Stimulated activated CD8-positive, alpha-beta memory T cell treated with anti-CD3 and anti-CD28 coated beads, Interleukin-4, amount 100 ng/mL, for 1 hour (primary cell): ENCODE measurements at places on chromosomes 7 and 10.

DNA sequence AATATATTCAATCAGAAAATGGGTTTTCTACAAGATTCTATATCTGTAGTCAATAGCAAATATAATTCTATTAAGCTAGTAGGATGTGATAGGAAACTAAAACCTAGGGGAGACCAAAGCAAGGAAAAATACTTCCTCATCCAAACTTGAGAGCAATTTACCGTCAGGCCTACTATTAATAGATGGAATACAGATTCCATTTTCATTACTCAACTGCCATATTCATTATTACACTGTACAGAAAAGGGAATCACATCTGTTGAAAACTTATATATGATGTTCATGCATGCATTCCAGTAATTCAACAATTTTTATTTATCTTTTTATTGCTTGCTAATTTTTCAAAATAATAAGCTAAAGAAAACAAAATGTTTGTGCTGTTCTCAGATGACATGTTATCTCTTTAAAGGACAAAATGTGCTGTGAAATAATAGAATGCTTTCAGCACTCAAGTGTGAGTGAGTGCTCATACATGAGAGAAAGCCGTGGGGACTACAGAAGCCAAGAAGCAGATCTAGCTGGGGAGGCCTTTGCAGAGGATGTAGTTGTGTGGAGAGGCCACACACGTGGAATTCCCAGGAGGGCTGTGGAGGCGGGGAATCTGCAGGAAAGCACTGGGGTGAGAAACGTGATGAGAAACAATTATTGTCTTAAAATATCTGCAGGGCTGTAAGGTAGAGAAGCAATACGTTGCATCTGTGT, 110.0 kb downstream of the EGFR start:
- no peak for DNase-seq

DNA sequence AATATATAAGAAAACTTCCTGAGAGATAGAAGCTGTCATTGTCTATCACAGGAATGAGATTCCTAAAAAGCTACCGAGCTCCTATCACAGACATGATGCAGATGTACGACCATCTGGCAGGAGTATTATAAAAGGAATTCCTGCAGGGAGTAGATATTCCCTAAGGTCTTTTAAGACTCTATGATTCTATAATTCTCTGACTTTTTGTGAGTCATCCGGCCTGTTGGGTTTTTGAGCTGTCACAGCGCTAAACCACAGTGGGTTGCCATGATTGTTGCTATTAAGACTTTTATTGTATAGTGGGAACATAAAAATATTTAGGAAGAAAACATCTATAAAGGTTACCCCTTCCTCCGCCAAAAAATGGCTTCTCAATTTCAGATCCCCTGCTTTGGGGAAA, 223.4 kb downstream of the BMPER start:
- DNase-seq, result no peak

DNA sequence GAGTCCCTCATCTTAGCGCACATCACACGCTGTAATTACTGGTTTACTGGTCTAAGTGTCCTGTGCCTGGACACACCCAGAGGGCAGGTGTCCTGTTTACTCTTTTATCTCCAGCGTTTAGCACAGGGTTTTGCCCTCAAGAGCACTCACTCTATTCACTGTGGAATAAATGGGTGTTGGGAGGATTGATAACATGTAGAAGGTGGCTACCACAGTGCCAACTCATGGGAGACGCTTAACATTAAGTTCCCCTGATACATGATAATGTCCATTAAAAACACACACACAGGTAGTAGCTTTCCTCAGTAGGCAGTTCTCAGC, 96.1 kb upstream of the EFCAB10 start:
- no peak for DNase-seq

DNA sequence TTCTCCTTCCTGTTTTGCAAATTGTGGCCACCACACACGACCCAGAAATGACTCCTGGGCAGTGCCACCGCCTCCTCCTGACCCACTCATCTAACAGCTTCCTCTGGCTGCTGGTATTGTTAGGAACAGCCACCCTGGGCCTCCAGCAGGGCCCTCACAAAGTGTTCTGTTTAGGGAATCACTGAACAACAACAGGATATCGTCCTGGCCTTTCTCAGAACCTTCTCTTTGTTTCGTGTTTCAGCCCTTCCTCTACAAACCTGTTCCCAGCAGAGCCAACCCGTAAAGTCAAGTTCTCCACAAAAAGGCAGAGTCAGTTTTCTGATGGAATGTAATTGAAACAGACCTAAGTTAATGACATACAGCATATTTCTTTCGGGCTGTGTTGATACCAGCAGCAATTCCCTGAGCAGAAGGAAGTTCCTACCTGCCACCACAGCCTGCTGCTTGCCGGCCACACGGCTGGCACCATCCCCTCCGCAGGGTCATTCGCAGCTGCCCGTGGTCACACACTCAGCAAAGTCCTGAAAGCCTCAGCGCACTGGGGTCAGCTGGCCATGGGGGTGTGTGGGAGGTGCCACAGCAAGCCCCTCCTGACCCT, 91.7 kb upstream of the PITRM1 start:
- DNase-seq, result no peak

- no peak for DNase-seq
Measured at GRCh38 chr10:112539340-112539739, 92.3 kb downstream of the VTI1A start.

GRCh38 chr7:44064791-44065430, 456 bp downstream of the PGAM2 start:
- DNase-seq, result no peak

GRCh38 chr7:90816511-90817142, 220.5 kb downstream of the CDK14 start:
- no peak for DNase-seq

DNA sequence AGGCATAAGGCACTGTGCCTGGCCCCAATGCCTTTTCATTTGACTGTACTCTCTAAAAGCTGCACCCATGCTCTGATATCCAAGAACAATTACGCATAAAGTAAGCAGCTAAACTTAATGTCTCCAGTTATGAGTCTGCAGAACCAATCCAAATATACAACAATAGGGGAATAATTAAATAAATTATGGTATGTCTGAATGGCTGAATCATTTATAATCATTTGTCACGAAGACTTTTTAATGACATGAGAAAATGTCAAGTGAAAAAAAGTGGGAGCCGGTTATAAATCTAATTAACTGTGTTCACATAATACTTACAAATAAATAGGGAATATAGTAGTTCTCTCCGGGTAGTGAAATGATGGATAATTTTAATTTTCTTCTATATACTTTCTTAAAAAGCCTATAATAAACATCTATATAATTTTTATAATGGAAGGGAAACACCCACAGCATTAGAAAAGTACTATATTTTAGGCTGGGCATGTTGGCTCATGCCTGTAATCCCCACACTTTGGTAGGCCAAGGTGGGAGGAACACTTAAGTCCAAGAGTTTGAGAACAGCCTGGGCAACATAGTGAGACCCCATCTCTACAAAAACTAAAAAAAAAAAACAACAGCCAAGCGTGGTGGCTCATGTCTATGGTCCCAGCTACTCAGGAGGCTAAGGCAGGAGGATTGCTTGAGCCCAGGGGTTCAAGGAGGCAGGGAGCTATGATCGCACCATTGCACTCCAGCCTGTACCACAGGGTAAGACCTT, 14.2 kb downstream of the SLC37A3 start:
- no peak for DNase-seq

GRCh38 chr7:30142710-30143109, 7.9 kb downstream of the MTURN start:
- no peak for DNase-seq

DNA sequence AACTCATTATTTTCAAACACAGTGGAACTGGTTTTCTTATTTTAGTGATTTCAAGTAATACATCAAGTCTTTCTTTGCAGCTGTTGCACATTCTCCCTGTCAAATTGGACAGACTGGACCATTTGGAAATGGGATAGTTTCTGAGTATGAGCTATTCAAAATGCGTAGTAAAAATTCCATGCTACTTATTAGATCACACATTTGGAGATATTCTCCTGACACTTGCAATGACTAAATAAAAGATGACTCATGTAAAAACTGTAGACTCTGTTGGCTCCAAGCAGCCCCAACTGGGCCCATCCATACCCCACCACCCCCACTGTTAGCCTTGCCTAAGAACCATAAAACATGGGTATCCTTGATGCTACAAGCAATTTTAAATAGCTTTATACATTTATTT, 25.9 kb upstream of the BICC1 start:
- no peak for DNase-seq

GRCh38 chr10:112071596-112072133, 111.9 kb downstream of the GPAM start:
- DNase-seq, result no peak

- no peak for DNase-seq
Measured at GRCh38 chr10:130215931-130216231, 79.7 kb downstream of the GLRX3 start.

GRCh38 chr7:74453322-74454011, at the start of gene GTF2IRD1:
Gene GTF2IRD1, plus strand, starts transcription at chr7:74453906. Its CDS starts 54,175 bp downstream, at chr7:74508081.
- no peak for DNase-seq

- DNase-seq, result no peak
Measured at GRCh38 chr7:94087664-94088352, 83.7 kb upstream of the BET1 start.

DNA sequence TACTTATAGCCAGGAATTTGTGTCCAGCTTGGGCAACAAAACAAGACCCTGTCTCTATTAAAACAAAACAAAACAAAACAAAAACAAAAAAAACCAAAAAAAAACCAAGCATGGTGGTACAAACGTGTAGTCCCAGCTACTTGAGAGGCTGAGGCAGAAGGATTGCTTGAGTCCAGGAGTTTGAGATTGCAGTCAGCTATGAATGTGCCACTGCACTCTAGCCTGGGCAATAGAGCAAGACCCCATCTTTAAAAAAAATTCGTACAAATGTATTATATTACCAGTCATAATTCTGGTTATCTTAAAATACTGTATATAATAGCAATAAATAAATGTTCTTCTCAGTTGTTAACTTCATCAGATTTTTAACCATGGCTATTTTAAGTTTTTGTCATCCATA, 2.3 kb upstream of the BBS9 start:
- DNase-seq, result no peak

GRCh38 chr10:36092116-36092515, 450.0 kb upstream of the FZD8 start:
- no peak for DNase-seq

- no peak for DNase-seq
Measured at GRCh38 chr7:156919132-156919713, 26.2 kb upstream of the LMBR1 start.

DNA sequence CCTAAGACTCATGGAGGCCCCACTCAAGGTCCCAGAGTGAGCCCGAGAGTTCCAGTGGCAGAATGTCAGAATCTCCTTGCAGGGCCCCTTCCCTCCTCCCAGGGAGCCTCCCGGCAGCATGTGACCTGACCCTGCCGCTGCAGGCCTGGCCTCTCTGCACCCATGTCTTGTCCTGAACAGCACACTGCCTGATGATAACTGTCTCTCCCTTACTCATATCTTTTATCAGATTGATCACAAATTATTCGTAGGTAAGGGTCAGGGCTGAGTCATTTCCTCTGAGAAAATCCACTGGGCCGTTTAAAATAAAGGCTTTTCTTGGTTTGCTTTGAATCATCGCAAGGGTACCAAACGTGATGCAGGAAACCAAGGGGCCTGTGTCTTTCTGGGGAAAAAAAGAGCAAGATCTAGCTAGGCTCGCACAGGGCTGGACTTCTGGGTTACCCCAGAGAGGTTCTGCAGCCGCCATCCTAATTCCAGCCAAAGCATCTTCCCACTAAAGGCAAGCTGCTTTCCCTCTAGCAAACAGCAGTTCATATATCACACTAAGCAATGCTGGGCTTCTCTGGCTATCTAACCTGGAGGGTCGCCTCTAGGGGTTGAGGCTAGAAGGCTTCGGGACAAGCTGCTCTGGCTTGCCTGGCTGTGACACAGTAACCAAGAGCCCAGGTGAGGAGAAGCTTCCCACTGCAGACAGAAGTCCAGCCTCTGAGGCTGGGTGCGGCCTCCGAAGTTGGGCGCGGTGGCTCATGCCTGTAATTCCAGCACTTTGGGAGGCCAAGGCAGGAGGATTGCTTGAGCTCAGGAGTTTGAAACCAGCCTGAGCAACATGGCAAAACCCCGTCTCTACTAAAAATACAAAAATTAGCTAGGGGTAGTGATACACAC, 104.9 kb downstream of the SPDYE5 start:
- no peak for DNase-seq

DNA sequence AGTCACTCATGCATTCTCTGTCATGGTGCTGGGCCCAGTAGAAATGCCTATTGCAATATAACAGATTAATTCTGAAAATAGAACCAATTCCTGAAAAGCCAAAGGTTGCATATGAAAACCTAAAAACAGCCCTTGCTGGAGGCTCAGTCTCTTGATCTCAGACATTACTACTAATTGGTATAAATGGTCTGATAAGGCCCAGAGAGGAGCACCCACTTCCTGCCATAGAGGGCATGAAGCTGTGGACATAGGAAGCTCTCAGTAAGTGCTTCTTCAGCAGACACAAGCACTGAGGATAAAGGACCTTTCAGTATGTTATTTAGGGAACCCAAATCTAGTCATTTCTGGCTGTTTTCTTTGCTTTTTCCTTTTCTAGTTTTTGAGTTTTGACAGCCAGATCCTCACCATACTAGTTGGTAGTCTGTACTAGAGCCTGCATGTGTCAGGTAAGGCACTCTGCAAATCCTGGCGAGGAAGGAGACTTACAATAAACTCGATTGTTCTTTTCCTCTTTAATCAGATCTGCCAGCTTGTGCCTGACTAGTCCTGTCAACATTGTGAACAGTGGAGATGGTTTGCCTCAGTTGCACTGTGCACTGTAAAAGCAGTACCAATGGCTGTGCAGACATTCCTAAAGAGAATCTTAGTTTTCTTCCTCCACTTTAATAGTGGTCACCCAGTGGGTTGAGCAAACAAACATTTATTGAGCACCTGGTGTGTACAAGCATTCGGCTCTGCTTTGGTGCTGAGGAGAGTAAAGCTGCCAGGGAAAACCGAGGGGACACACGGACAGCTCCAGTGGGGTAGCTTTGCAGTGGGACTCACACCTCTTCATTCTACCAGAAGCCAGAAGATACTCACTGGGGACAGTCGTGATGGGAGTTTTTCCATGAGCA, 140.9 kb downstream of the CHN2 start:
- DNase-seq, result no peak

- no peak for DNase-seq
Measured at GRCh38 chr10:29689001-29689400, 54.2 kb upstream of the SVIL start.

- no peak for DNase-seq
Measured at GRCh38 chr10:60731134-60731885, 47.0 kb upstream of the CDK1 start.

DNA sequence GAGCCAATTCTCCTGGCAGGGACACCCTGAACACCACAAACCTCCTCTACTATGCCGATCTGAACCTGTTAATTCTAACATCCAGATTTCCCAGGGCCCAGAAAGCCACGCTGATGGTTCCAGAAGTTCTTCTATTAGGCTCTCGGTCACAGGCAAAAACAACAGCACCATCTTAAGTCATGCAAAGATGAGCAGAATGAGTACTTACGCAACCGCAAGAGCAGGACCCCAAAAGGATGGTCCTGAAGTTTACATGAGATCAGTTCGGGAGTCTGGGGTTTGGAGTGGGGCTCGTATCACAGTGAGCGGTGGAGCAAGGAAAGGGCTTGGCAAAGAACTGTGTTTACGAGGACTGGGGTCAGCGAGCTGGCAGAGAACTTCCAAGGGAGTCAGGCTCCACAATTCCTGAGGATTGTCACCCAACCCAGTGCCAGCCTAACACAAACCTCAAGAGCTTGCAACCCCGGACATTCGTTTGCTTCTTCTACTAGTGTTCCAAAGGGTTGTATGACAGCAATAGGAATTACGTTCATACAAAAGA, 532.6 kb downstream of the TNS3 start:
- no peak for DNase-seq
